Spinal cord (tissue), 10 donors: ENCODE measurements at places on chromosomes 2 and 18. TPM values are rescaled to one million over a fixed set of nuclear protein-coding genes. Genes with fewer than 3 reads are reported as not detected.

Gene PPP1R1C
- 9.8 TPM for total RNA-seq

Gene MPP4
- 0.22 TPM for total RNA-seq

DNA sequence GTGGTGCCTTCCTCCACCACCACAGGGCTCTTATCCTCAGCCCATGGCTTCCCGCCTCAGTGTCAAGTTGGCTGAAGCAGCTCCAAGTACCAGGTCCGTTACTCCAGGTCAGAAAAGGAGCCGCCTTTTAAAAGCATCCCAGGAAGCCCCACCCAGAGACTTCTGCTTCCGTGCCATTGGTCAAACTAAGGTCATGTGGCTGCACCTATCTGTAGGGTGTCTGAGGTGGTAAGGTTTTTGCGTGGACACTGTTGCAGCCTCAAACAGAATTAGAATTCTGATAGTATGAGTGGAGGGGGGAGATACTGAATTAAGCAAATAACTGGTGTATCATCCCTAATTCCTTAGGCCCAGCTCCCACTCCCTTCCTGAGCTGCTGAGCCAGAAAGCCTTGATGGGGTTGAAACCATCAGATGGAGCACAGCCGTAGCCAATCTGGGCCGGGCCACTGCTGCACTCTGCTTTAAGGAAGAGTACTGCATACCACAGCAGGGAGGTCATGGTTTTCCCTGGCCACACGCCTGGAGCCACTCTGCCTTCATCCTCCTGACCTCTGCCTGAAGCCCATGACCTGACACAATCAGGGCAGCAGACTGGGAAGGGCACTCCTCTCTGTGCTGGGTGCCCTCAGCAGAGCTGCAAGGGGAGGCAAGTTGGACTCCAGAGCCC, 8.4 kb downstream of the TMEM247 start:
- no peak overlapping the region for H3K4me3 ChIP-seq
- H3K27ac ChIP-seq, result no peak overlapping the region
- DNase-seq, result no peak
- H3K27me3 ChIP-seq, result no peaks in the 10 kb centered on the region

DNA sequence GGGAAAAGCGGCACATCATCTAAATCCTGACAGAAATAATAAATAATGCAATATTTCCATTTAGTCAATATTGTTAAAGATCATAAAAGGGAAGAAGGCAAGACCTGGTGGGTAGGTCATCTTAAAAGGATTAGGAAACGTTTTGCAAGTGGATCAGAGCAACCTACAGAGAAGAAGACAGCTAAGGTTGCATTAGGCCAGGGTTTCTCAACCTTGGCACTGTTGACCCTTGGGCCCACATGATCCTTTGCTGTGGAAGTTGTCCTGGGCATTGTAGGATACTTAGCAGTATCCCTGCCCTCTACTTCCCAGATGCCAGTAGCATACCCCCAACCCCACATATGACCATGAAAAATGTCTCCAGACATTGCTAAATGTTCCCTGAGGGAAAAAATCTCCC, 55.0 kb downstream of the KLF7 start:
- DNase-seq, result no peak
- H3K4me1 ChIP-seq, result peaks cover 28% of the 10 kb centered on the region
- peaks cover 3% of the 10 kb centered on the region for H3K36me3 ChIP-seq
- H3K4me3 ChIP-seq, result no peak overlapping the region
- H3K27me3 ChIP-seq, result no peaks in the 10 kb centered on the region
- H3K27ac ChIP-seq, result no peak overlapping the region
